ENCODE measurements at places on chromosomes 12 and 14. TPM values are rescaled to one million over a fixed set of nuclear protein-coding genes. Genes with fewer than 3 reads are reported as not detected.

DNA sequence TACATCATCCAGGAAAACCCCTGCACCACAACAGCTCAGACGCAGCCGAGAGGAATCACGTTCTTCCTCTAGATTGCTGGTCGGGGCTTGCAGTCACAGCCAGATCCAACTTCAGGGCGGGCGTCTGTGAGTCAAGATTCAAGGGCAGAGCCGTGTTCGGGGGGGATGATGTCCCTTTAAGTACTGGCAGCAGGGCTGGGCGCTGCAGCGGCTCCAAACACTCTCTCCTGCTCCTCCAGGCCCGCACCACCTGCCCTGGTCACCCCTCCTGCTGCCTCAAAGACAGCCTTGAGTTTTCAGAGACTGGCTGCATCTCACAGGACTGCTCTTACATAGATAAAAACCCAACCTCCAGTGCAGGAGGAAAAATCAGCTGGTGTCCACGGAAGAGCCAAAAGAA lies 68.3 kb downstream of the KDM2B start:
- H3K4me1 ChIP-seq = no peaks in the 10 kb centered on the region
- DNase-seq = no peak
- H3K4me3 ChIP-seq = no peak overlapping the region

Gene WNT1
- not detected for total RNA-seq

DNA sequence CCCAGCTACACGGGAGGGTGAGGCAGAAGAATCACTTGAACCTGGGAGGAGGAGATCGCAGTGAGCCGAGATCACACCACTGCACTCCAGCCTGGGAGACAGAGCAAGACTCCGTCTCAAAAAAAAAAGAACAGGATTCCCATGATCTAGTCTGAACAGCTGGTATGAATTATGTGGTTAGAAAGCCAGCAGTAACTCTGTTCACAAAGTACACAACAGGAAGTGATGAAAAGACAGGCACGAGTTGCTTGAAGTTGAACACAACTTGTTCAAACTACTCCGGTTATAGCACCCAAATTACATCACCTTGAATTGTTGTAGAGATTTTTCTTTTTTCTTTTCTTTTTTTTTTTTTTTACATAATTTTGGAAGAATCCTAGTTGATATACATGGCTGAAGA lies 238.8 kb upstream of the RGS6 start:
- H3K4me1 ChIP-seq = no peaks in the 10 kb centered on the region
- no peaks in the 10 kb centered on the region for H3K27me3 ChIP-seq
- no peak overlapping the region for H3K4me3 ChIP-seq
- no peak overlapping the region for H3K27ac ChIP-seq

DNA sequence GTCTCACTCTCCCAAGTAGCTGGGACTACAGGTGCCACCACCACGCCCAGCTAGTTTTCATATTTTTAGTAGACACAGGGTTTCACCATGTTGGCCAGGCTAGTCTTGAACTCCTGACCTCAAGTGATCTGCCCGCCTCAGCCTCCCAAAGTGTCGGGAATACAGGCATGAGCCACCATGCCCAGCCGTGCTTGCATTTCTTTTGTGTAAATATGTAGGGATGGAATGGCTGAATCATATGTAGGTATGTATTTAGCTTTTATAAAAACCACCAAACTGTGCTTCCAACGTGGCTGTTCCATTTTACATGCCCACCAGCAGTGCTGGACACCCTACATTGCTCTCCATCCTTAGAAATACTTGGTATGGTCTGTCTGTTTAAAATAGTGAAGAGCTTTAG lies 32.8 kb upstream of the CLMN start:
- H3K36me3 ChIP-seq = peaks cover 6% of the 10 kb centered on the region
- H3K27me3 ChIP-seq = no peaks in the 10 kb centered on the region
- no peak overlapping the region for H3K27ac ChIP-seq

- H3K4me1 ChIP-seq = peaks cover 7% of the 10 kb centered on the region
- no peak overlapping the region for H3K4me3 ChIP-seq
- DNase-seq = no peak
- no peaks in the 10 kb centered on the region for H3K27me3 ChIP-seq
Measured at GRCh38 chr14:37890095-37890494, 294.7 kb downstream of the TTC6 start.

Gene REP15
- total RNA-seq = 1.3 TPM

DNA sequence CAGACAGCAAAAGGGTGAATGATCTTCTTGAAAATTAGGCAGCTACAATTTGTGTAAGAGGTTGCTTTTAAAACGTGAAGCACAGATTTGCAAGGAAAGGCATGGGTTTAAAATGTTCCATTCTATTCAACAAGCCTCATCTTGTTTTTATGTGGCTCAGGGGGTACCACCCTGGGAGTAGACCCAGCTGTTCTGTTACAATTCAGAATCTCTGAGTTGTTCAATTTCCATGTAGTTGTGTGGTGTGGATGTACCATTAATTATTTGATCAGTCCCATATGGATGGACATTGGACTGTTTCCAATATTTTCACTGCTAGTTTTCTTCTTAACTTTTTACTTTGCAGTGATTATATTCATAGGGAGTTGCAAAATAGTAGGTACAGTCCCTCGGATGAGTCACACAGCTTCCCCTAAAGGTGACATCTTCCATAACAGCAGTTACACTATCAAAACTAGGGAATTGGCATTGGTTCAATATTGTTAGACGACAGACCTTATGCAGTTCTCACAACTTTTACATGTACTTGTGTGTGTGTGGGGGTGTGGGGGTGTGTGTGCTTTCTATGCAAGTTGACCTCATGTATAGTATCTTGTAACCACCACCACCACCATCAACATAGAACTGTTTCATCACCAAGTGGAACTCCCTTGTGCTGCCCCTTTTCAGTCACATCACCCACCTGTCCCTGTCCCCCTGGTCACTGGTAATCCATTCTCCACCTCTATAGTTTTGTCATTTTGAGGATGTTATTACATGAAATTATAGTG lies 59.0 kb upstream of the CAPRIN2 start:
- H3K4me3 ChIP-seq = no peak overlapping the region
- DNase-seq = peak; percentile 4
- H3K27me3 ChIP-seq = no peaks in the 10 kb centered on the region
- no peaks in the 10 kb centered on the region for H3K4me1 ChIP-seq
- no peaks in the 10 kb centered on the region for H3K36me3 ChIP-seq

Gene GPR137C
- total RNA-seq = 4.3 TPM

DNA sequence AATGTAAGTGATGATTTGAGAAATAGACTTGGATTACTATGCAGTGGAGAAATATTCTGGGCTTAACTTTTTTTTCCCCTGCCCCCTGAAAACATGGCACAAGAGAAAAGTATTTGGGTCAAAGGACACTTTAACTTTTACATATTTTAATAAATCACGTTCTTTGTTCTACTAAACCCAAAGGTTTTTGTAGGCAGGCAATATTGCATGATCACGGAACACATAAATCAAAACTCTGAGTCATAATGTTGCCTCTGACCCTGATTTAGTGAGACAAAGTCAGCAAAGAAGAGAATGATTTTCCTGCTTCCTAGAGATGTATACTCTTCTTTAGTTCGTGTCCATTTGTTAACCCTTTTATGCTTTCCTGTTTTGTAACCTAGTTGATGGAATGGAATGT lies 38.0 kb downstream of the ABCD2 start:
- no peaks in the 10 kb centered on the region for H3K36me3 ChIP-seq
- H3K4me3 ChIP-seq = no peak overlapping the region
- no peaks in the 10 kb centered on the region for H3K27me3 ChIP-seq
- H3K4me1 ChIP-seq = no peaks in the 10 kb centered on the region

Gene ZDHHC22
- total RNA-seq = 11.3 TPM

Gene APAF1
- 13.4 TPM for total RNA-seq

- H3K27ac ChIP-seq = no peak overlapping the region
- H3K36me3 ChIP-seq = no peaks in the 10 kb centered on the region
- H3K27me3 ChIP-seq = no peaks in the 10 kb centered on the region
- no peaks in the 10 kb centered on the region for H3K4me1 ChIP-seq
Measured at GRCh38 chr12:13440844-13441243, 244.3 kb downstream of the EMP1 start.

- H3K36me3 ChIP-seq = peaks cover 58% of the 10 kb centered on the region
- no peaks in the 10 kb centered on the region for H3K4me1 ChIP-seq
- H3K27me3 ChIP-seq = no peaks in the 10 kb centered on the region
Measured at GRCh38 chr12:109099431-109100020, 2.1 kb downstream of the UNG start.

- H3K27me3 ChIP-seq = no peaks in the 10 kb centered on the region
- no peaks in the 10 kb centered on the region for H3K36me3 ChIP-seq
- no peak for DNase-seq
- no peak overlapping the region for H3K4me3 ChIP-seq
- H3K4me1 ChIP-seq = no peaks in the 10 kb centered on the region
Measured at GRCh38 chr14:78710963-78711362, 540.8 kb downstream of the NRXN3 start.

DNA sequence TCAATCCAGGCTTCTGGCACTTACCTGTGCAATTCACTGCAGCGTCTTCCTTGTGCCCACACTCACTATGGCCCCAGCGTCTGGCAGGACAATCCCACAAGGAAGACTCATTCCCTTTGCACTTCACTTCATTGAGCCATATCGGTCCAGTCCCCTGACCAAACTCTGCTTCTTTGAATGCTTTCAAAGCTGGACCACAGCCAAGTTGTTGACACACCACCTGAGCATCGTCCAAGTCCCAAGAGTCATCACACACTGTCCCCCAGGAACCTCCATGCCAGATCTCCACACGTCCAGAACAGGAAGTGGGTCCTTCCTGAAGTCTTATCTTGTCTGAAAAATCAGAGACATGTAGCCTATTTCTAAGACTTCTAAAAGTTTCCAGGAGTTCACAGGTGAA lies 20.2 kb downstream of the CD163 start:
- no peaks in the 10 kb centered on the region for H3K36me3 ChIP-seq
- H3K4me1 ChIP-seq = no peaks in the 10 kb centered on the region
- no peak for DNase-seq
- no peak overlapping the region for H3K4me3 ChIP-seq
- no peaks in the 10 kb centered on the region for H3K27me3 ChIP-seq

GRCh38 chr12:44375694-44376093 lies 500.4 kb downstream of the NELL2 start:
- H3K27ac ChIP-seq = no peak overlapping the region
- no peak for DNase-seq
- H3K27me3 ChIP-seq = no peaks in the 10 kb centered on the region
- no peak overlapping the region for H3K4me3 ChIP-seq
- H3K4me1 ChIP-seq = peaks cover 9% of the 10 kb centered on the region

Gene MYH7
- total RNA-seq = not detected

Gene CIDEB
- not detected for total RNA-seq

Gene RPS6KL1
- total RNA-seq = 18.8 TPM

DNA sequence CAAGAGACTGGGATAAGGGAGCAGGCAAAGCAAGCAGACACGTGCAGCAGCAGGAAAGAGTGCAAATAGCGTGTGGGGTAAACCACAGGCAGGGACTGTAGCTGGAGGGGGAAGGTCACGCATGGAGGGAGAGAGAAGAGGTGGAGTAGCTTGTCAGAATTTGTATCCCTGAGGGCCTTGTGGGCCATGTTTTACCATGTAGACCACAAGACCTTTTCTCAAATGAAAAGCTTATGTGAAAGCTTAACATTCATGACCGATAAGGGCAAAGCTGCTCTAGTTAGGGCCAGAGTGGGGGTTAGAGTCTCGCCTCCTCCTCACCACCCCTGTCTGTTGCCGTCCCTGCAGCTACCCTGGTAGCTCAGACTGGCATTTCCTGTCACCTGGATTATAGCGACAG lies 152.9 kb upstream of the E2F7 start:
- H3K27me3 ChIP-seq = no peaks in the 10 kb centered on the region
- no peak overlapping the region for H3K4me3 ChIP-seq
- peaks cover 5% of the 10 kb centered on the region for H3K36me3 ChIP-seq

DNA sequence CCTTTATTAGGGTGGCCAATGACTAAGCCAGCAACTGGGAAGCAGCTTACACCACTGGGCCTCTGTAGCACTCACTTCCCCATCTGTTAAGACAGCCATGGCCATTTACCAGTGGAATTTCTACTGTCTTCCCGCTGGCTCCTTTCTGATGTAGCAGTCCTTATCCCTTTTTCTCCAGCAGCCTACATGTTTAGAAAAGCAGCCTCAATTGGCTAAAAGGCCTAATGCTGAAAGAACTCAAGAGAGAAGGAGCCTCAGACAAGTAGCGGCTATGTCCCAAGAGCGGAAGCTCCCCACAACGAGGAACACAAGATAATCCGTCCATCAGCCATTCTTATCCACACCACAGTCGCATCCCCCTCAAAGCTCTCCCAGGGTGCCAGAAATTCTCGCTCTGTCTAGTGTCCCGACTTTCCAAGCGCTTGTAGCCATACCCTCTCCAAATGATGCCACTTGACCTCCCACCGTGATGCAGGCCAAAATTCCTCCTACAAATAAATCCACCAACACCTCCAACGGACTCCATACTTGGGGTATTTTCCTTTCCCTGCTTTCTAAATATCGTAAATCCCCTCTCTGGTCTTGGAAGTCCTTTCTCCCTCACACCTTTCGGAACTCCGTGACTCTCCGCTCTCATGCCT lies 624 bp downstream of the M6PR start:
- no peak overlapping the region for H3K27ac ChIP-seq
- peak; percentile 36 for DNase-seq
- peaks cover 42% of the 10 kb centered on the region for H3K36me3 ChIP-seq
- H3K4me1 ChIP-seq = no peaks in the 10 kb centered on the region
- H3K4me3 ChIP-seq = peak overlapping the region; percentile 98

DNA sequence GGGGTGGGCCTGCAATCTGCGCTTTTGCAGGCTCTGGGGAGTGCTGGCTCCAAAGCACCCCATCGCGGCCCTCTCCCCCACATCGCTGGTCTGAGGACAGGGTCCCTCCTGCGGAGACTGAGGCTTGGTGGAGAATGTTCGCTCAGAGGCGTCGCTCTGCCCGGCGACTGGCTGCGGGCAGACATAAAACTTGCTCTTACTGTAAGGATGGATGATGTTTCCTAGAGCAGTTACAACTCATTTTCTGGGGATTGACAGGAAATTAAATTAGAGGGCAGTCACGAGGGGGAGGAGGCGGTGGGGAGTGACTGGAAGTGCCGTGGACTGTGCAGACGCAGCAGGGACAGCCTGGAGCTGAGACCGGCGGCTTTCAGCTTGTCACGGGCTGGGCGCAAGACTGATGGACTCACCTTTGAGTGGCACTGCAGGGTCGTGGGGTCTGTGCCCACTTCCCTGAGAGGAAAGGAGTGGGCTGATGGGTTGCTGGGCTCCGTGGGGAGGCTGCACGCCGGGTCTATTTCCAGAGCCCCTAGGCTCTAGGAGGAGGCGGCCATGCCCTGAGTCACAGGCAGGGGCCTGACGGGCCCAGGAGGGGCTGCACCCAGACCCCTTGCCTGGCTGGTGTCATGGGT lies 32.8 kb downstream of the NOC4L start:
- no peaks in the 10 kb centered on the region for H3K4me1 ChIP-seq
- no peak overlapping the region for H3K27ac ChIP-seq
- H3K36me3 ChIP-seq = no peaks in the 10 kb centered on the region
- H3K27me3 ChIP-seq = no peaks in the 10 kb centered on the region

Gene CLEC14A
- total RNA-seq = not detected
